Adrenal gland (tissue), 19 donors: ENCODE measurements at places on chromosomes 7 and 10. TPM values are rescaled to one million over a fixed set of nuclear protein-coding genes. Genes with fewer than 3 reads are reported as not detected.
A peak's percentile ranks its signal among the peaks of the same experiment; 100 is the strongest.

SFRP4 gene
- 12.1 TPM for total RNA-seq

SLC26A5 gene
- 0.14 TPM for total RNA-seq

HECW1 gene
- total RNA-seq, result 0.72 TPM

CREB5 gene
- total RNA-seq, result 0.98 TPM

ABLIM1 gene
- total RNA-seq, result 154 TPM

HMX3 gene
- not detected for total RNA-seq

EPDR1 gene
- 133 TPM for total RNA-seq

IDI2 gene
- total RNA-seq, result not detected

RADIL gene
- 3.0 TPM for total RNA-seq

- peak overlapping the region; percentile 78 for H3K27ac ChIP-seq
- H3K4me3 ChIP-seq, result peak overlapping the region; percentile 94
- peak; percentile 54 for DNase-seq
- H3K4me1 ChIP-seq, result peaks cover 38% of the 10 kb centered on the region
- H3K36me3 ChIP-seq, result peaks cover 4% of the 10 kb centered on the region
These were observed 615 bp downstream of the ARHGAP12 start for GRCh38 chr10:31927884-31928548.

- no peak overlapping the region for H3K4me3 ChIP-seq
- no peak for DNase-seq
- no peaks in the 10 kb centered on the region for H3K36me3 ChIP-seq
- no peaks in the 10 kb centered on the region for H3K27me3 ChIP-seq
- no peaks in the 10 kb centered on the region for H3K4me1 ChIP-seq
These were observed 107.7 kb downstream of the ICA1 start for GRCh38 chr7:8154272-8154671.

- H3K4me1 ChIP-seq, result no peaks in the 10 kb centered on the region
- no peak overlapping the region for H3K27ac ChIP-seq
- no peak for DNase-seq
These were observed 418.4 kb downstream of the PARD3 start for GRCh38 chr10:34396663-34397062.

DNA sequence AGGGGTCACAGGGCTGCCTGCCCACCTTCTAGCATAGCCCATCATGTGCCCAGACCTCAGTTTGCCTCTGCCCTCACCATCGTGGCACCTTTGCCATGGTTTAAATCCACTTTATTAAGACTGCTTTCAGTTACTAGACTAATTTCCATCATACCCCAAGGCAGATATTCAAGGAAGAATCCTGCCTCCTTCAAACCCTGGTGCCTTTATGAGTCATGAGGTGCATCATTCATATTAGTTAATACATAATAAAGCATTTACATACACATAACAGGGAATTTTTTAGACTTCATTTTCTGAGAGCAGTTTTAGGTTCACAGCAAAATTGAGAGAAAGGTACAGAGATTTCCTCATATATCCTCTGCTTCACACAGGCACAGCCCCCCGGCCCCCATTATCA lies 62.8 kb downstream of the CXCL12 start:
- H3K4me1 ChIP-seq, result no peaks in the 10 kb centered on the region
- no peak overlapping the region for H3K27ac ChIP-seq
- H3K4me3 ChIP-seq, result no peak overlapping the region
- no peaks in the 10 kb centered on the region for H3K27me3 ChIP-seq
- no peaks in the 10 kb centered on the region for H3K36me3 ChIP-seq

GRCh38 chr10:93028883-93029282 lies 31.7 kb upstream of the CYP26C1 start:
- no peak overlapping the region for H3K27ac ChIP-seq
- H3K27me3 ChIP-seq, result no peaks in the 10 kb centered on the region
- no peaks in the 10 kb centered on the region for H3K36me3 ChIP-seq
- DNase-seq, result peak; percentile 34
- H3K4me3 ChIP-seq, result no peak overlapping the region

DNA sequence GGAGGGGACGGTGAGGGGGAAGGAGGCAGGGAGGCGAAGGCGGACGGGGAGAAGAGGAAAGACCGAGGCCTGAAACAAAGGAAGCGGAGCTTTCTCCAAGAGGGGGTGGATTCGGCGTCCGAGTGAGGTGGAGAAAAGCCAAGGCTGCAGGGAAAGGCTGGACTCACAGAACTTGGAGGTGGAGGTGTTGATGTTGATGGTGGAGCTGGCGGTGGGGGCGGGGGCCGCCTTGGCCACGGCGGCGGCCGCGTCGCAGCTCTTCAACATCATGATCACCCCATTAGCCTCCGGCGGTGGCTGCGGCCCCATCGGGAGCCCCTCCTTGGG lies 578 bp downstream of the CACUL1 start:
- no peaks in the 10 kb centered on the region for H3K27me3 ChIP-seq
- DNase-seq, result peak; percentile 66
- H3K4me3 ChIP-seq, result peak overlapping the region; percentile 86
- H3K36me3 ChIP-seq, result no peaks in the 10 kb centered on the region
- H3K4me1 ChIP-seq, result peaks cover 22% of the 10 kb centered on the region

DNA sequence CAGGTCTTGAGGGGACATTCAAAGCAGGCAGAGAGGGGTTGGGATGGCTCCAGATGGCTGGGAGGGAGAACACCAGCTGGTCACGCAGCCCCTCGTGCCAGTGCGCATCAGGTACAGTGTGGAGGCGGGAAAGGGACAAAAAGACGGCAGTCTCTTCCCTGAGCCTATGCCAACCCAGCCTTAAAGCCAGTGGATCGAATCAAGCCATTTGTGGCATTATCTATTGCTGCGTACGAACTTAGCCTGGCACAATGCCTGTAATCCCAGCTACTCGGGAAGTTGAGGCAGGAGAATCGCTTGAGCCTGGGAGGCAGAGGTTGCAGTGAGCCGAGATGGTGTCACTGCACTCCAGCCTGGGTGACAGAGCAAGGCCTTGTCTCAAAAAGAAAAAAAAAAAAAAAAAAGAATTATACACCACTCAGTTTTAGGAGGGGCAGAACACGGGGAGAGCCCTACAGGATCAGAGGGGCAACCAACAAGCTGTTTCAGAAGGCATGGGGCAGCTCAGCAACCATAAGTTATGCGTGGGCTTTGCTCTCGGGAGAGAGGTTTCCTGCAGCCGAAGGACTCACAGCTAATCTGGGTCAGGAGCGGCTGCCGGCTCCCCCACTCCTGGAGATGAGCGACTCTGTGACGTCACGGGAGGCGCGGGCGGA lies 356 bp upstream of the NDUFB2 start:
- peak overlapping the region; percentile 75 for H3K27ac ChIP-seq
- H3K4me3 ChIP-seq, result peak overlapping the region; percentile 79
- peak; percentile 97 for DNase-seq
- H3K4me1 ChIP-seq, result peaks cover 28% of the 10 kb centered on the region
- H3K27me3 ChIP-seq, result no peaks in the 10 kb centered on the region
- H3K36me3 ChIP-seq, result no peaks in the 10 kb centered on the region

- H3K4me3 ChIP-seq, result no peak overlapping the region
- H3K27me3 ChIP-seq, result no peaks in the 10 kb centered on the region
- H3K4me1 ChIP-seq, result no peaks in the 10 kb centered on the region
- DNase-seq, result no peak
These were observed 60.8 kb downstream of the AOAH start for GRCh38 chr7:36663481-36663880.

DNA sequence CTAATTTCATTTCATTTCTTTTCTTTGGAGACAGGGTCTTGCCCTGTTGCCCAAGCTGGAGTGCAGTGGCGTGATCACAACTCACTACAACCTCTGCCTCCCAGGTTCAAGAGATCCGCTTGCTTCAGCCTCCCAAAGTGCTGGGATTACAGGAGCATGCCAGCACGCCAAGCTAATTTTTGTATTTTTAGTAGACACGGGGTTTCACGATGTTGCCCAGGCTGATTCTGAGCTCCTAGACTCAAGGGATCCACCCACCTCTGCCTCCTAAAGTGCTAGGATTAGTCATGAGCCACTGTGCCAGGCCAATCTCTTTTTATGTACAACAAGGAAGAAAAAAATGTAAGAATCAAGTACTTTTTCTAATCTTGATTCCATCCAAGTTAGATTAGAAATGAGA lies 10.7 kb upstream of the KMT2E start:
- H3K4me1 ChIP-seq, result peaks cover 98% of the 10 kb centered on the region
- peak; percentile 83 for DNase-seq
- peak overlapping the region; percentile 23 for H3K27ac ChIP-seq
- H3K4me3 ChIP-seq, result no peak overlapping the region
- H3K27me3 ChIP-seq, result no peaks in the 10 kb centered on the region

GRCh38 chr10:48944171-48944570 lies 4.5 kb upstream of the LRRC18 start:
- H3K36me3 ChIP-seq, result no peaks in the 10 kb centered on the region
- H3K4me1 ChIP-seq, result no peaks in the 10 kb centered on the region
- no peak for DNase-seq
- H3K4me3 ChIP-seq, result no peak overlapping the region
- H3K27me3 ChIP-seq, result no peaks in the 10 kb centered on the region
- H3K27ac ChIP-seq, result no peak overlapping the region

- no peak overlapping the region for H3K4me3 ChIP-seq
- no peak for DNase-seq
- H3K27me3 ChIP-seq, result no peaks in the 10 kb centered on the region
- H3K4me1 ChIP-seq, result no peaks in the 10 kb centered on the region
- H3K36me3 ChIP-seq, result no peaks in the 10 kb centered on the region
These were observed 208.5 kb upstream of the NRP1 start for GRCh38 chr10:33542752-33543505.

DNA sequence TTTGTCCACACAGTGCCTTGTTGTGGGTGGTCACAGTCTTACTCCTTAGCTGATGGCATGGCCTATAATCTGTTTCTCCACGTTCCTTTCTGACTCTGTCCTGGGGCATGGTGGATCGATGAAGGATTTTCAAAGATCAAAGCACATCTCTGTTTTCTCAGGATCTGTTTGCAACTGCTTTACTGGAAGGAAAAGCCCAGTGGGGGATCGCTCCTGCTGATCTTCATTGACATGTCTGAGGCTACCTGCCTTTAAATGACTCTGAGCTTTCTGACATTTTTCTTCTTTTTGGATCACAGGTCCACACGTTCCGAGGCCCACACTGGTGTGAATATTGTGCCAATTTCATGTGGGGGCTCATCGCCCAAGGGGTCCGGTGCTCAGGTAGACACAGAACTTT lies 68.0 kb upstream of the PRR15 start:
- no peaks in the 10 kb centered on the region for H3K4me1 ChIP-seq
- H3K4me3 ChIP-seq, result no peak overlapping the region
- H3K27ac ChIP-seq, result peak overlapping the region; percentile 31
- no peaks in the 10 kb centered on the region for H3K36me3 ChIP-seq
- DNase-seq, result no peak

DNA sequence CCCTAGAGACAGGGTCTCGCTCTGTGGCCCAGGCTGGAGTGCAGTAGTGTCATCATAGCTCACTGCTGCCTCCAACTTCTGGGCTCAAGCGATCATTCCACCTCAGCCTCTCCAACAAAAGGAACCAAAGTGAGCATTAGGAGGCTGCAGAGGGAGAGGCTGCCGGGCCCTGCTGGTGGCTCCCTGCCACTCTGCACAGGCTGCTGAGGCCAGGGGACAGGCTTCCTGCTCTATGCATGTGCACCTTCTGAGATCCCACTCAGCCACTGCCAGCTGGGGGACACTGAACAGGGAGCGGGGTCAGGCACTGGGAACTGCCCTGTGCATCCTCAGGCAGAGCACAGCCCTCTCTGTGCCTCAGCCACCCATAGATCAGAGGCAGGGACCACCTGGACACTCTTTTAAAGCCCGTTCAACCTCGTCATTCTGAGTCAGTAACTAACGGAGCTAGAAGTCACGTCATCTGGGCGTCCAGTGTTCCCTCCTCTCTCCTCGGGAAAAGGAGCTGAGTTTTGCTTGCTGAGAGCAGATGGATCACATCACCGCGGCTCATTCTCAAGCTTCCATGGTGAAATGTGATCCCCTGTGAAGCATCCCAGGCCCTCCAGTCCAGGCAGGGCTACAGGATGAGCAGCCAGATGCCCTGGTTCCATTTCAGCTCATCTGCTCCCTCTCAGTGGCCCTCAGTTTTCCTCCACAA lies 109.6 kb downstream of the MYL10 start:
- no peak for DNase-seq
- no peaks in the 10 kb centered on the region for H3K27me3 ChIP-seq
- H3K4me3 ChIP-seq, result no peak overlapping the region
- H3K4me1 ChIP-seq, result peaks cover 16% of the 10 kb centered on the region

- H3K27ac ChIP-seq, result no peak overlapping the region
- no peaks in the 10 kb centered on the region for H3K36me3 ChIP-seq
- H3K27me3 ChIP-seq, result peaks cover 5% of the 10 kb centered on the region
- H3K4me3 ChIP-seq, result no peak overlapping the region
- no peak for DNase-seq
- no peaks in the 10 kb centered on the region for H3K4me1 ChIP-seq
These were observed 20.9 kb upstream of the LFNG start for GRCh38 chr7:2498708-2499107.

- H3K27ac ChIP-seq, result no peak overlapping the region
- no peaks in the 10 kb centered on the region for H3K4me1 ChIP-seq
- H3K4me3 ChIP-seq, result no peak overlapping the region
- H3K36me3 ChIP-seq, result no peaks in the 10 kb centered on the region
These were observed 57.6 kb downstream of the TSPAN15 start for GRCh38 chr10:69508738-69509340.

DNA sequence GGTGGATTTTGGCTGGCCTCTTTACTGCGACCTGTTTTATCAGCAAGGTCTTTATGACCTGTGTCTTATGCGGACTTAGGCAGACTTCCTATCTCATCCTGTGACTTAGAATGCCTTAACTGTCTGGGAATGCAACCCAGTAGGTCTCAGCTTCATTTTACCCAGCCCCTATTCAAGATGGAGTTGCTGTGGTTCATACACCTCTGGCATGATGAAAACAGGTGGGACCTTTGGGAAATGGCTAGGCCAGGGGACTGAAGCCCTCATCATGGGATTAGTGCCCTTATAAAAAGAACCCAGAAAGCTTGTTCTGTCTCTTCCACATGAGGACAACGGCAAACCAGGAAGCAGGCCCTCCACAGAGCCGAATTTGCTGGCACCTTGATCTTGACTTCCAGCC lies 172.1 kb upstream of the MYO3A start:
- no peaks in the 10 kb centered on the region for H3K36me3 ChIP-seq
- no peak overlapping the region for H3K27ac ChIP-seq
- H3K4me1 ChIP-seq, result no peaks in the 10 kb centered on the region
- no peaks in the 10 kb centered on the region for H3K27me3 ChIP-seq
- DNase-seq, result no peak
- no peak overlapping the region for H3K4me3 ChIP-seq

- H3K4me1 ChIP-seq, result peaks cover 17% of the 10 kb centered on the region
- peaks cover 16% of the 10 kb centered on the region for H3K36me3 ChIP-seq
- no peak for DNase-seq
- peak overlapping the region; percentile 90 for H3K27ac ChIP-seq
- H3K27me3 ChIP-seq, result no peaks in the 10 kb centered on the region
These were observed 767 bp downstream of the KRIT1 start for GRCh38 chr7:92244808-92245486.

GRCh38 chr7:122556873-122557542 lies 141.9 kb downstream of the RNF133 start:
- H3K27me3 ChIP-seq, result no peaks in the 10 kb centered on the region
- H3K4me3 ChIP-seq, result no peak overlapping the region
- no peak for DNase-seq
- H3K36me3 ChIP-seq, result no peaks in the 10 kb centered on the region
- no peaks in the 10 kb centered on the region for H3K4me1 ChIP-seq
- H3K27ac ChIP-seq, result no peak overlapping the region

GRCh38 chr7:141992156-141992555 lies 3.5 kb upstream of the MGAM start:
- no peak for DNase-seq
- H3K4me1 ChIP-seq, result no peaks in the 10 kb centered on the region
- H3K27me3 ChIP-seq, result no peaks in the 10 kb centered on the region
- H3K4me3 ChIP-seq, result no peak overlapping the region
